ENCODE measurements at places on chromosomes 1 and 21. TPM values are rescaled to one million over a fixed set of nuclear protein-coding genes. Genes with fewer than 3 reads are reported as not detected.

GRCh38 chr21:26140164-26140579, 30.4 kb downstream of the APP start:
- DNase-seq: peak; percentile 62

DNA sequence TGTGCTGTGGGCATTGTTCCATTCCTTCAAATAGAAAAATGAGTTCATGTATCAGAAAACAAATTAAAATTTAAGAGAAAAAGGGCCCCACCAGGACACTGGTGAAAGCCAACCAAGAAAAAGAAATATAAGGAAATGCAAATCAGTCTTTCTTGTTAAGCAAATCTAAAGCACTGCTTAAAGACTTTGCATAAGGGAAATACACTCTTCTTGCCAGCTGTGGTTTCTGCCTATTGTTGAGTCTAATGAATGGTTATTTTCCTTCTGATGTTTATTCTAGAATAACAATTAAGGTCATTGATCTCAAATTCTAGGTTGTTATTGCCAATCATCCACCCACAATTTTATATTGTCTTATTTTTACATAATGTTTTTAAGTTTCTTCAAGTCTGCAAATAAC, 158.6 kb upstream of the SNX7 start:
- no peak for DNase-seq

Gene FNDC10
- total RNA-seq: 1.8 TPM

DNA sequence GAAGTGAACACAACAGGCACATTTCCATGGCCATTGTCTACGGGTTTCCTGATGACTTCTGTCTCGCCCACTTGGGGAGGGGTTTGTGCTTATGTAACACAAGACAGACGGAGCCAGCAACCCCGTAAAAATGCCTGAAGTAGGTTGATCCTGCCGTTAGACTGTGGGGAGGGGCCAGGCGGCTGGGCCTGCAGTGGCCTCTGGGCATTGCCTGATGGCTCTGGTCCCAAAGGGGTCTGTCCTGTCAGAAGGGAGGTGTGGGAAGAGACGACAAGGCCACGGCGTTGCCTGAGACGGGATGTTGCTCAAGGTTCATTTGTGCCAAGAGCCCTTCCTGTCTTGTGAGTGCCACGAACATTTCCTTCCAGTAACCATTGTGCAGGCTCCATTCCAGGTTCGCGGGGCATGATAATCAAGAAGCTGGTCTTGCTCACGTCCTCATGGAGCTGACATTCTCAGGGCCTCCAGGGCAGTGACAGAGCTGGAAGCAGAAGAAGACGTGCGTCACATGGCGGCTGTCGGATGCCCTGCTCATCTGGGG, 44.7 kb downstream of the ABCG1 start:
- DNase-seq: no peak

Gene CELA2A
- total RNA-seq: not detected

GRCh38 chr1:163410073-163410999, 88.6 kb downstream of the NUF2 start:
- DNase-seq: peak; percentile 56

- DNase-seq: no peak
Measured at GRCh38 chr21:38712664-38713063, 93.1 kb upstream of the ETS2 start.

GRCh38 chr21:40051801-40052200, 184.6 kb downstream of the PCP4 start:
- no peak for DNase-seq

DNA sequence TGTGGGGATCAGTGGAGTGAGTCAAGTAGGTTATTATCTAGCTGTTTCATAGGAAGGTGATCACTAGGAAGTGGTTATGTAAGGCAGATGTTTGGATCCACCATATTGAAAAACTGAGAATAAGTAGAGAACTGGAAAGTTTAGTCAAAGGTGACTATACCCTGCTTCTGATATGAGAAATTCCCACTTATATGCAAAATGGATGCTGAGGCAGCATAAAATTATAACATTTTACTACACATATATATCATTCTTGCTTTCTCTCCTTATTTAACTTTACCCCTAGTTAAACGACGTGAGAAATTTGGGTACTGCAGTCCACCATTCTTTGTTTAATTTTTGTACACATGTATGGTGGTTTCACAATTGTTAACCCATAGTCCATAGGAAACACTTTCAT, 142.4 kb downstream of the ADGRL4 start:
- no peak for DNase-seq

DNA sequence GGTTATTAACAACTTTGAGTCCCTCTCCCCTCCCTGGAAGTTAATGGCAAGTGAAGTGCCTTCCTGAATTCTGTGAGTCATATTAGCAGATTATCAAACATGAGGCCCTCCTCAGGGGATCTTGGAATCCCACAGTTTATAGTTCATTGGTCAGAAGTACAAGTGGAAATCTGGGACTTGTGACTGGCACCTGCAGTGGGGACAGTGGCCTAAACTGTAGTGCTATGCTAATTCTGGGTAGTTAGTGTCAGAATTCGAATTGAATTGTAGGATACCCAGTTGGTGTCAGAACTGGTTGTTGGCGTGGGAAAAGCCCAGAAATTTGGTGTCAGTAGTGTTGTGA, 26.2 kb downstream of the ZYG11B start:
- DNase-seq: no peak

- DNase-seq: no peak
Measured at GRCh38 chr1:7084232-7084894, 299.1 kb downstream of the CAMTA1 start.

GRCh38 chr1:19426294-19427086, 58.8 kb downstream of the CAPZB start:
- no peak for DNase-seq

GRCh38 chr1:94335950-94336349, 82.2 kb upstream of the ABCD3 start:
- peak; percentile 91 for DNase-seq

DNA sequence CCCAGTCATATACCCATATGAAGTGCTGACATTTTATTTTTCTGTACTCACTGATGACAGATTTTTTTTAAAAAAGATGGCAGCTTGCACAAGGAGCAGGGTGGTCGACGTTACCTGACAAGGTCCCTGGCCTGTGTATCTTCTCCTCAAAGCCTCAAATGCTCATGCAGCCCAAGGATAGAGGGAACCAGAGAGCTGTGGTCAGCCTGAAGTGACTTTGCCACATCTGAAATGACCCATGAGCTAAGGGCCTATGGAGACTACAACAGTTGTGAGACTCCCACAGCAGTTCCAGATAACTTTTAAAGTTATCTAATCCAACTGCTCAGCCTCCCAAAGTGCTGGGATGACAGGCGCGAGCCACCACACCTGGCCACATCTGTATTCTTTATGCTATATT, 131.1 kb downstream of the GLUL start:
- no peak for DNase-seq

Gene PLCH2
- total RNA-seq: 0.06 TPM

Gene WNT2B
- 0.12 TPM for total RNA-seq

- no peak for DNase-seq
Measured at GRCh38 chr1:180510882-180511281, 8.5 kb upstream of the ACBD6 start.

- no peak for DNase-seq
Measured at GRCh38 chr1:47235241-47235681, 3.2 kb upstream of the TAL1 start.

DNA sequence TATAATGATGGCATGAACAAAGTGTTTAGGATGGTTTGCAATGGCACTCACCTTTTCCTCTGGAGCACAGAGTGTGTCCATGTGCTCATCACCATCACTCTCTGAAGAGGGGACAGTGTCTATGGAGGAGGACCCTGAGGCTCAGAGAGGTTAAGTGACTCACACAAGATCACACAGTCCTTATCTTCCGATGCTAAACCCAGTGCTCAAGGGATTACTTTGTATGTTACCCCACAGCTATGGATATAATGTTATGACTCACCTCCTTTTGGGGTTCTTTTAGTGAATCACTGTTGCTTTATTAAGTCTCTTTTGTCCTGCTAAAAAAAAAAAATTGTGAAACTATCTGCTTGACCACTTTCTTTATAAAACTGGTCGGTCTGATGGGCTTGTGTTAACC, 67.6 kb downstream of the TENT5C start:
- peak; percentile 77 for DNase-seq

DNA sequence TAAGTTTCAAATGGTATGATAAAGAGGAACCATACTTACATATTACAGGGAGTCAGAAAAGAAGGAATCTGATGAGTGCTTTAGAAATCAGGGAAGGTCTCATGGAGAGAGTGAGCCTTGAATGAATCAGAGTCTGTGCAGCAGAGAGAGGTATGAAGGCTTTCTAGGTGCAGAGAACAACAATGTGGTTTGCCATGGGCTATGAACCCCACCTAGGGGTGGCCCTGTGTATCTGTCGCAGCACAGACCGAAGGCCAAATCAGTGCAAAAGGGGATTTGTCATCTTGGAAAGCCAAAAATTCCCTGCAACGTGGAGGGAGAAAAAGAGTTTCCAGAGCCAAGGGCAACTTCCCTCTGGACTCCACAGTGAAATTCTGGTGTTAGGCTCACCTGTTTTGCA, 3.5 kb downstream of the PAPPA2 start:
- no peak for DNase-seq

- no peak for DNase-seq
Measured at GRCh38 chr1:50232336-50232735, 123.6 kb downstream of the ELAVL4 start.

DNA sequence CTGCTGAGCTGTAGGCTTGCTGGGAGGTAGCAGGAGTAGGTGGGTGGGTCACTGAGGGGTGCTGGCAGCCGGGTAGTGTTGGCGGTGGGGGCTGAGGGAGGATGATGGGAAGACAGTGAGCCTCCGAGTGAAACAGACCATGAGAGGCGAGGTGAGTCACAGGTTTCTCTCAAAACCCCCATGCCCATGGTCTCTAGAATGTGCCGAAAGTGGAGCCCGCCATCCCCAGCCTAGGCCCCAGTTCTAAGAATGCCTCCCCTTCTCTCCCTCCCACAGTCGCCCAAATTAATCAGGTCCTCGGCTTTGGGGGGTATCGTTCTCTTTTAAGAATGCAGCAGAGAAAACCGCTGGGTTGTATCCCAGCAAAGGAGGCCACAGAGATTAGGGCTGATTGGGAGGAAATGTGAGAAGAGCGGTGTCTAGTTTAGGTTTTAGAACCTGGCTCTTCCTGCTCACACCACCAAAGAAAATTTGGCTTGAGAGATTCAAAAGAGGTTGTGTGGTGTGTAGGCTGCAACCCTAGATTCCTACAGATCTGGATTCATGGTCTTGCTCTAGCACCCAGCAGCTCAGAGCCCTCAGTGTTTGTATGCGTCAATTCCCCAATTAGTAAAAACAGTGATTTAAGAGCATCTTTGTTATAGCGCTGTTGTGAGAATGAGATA, 27.7 kb upstream of the IL19 start:
- no peak for DNase-seq

DNA sequence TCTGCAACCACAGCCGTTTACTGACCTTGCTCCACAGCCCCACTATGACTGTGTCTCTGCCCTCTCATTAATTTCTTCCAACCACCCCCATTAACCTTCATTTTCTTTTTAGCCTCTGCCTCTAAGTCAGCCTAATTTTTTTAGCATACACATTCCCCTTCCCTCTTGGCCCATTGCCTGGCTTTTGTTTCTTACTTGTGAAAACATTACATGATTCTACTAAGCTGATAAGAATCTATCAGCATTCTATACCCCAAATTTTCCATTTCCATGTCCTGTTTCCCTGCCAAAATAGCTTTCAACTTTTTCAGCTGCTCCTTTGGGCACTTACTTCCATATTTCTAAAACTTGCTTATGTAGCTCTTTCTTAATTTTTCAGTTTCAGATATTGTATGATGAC, 79.8 kb downstream of the PCP4 start:
- no peak for DNase-seq

GRCh38 chr1:209123601-209124000, 459.9 kb upstream of the CAMK1G start:
- no peak for DNase-seq

DNA sequence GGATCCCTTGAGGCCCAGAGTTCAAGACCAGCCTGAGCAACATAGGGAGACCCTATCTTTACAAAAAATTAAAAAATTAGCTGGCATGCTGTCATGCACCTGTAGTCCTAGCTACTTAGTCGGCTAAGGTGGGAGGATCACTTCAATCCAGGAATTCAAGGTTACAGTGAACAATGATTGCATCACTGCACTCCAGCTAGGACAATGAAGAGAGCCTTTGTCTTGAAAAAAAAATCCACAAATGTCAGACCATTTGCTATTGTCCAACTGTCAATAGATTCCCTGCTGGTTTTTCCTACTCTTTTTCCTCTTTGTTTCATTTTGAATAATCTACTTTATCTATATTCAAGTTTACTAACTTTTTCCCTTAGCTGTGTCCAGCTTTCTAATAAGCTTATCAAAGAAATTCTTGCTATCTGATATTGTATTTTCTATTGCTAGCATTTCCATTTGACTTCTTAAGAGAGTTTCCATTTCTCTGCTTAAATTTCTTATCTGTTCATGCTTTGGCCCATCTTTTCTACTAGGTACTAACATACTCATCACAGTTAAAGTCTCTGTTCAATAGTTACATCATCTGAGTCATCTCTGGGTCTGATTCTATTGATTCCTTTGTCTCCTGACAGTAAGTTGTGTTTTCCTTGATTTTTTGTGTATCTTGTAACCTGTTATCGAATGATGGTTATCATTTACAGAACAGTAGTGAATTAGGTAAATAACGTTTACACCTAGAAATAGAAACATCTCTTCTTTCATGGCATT, 14.8 kb downstream of the MT1HL1 start:
- no peak for DNase-seq
